Fibroblast of the conjunctiva (primary cell): ENCODE measurements at places on chromosomes 3 and 15.

DNA sequence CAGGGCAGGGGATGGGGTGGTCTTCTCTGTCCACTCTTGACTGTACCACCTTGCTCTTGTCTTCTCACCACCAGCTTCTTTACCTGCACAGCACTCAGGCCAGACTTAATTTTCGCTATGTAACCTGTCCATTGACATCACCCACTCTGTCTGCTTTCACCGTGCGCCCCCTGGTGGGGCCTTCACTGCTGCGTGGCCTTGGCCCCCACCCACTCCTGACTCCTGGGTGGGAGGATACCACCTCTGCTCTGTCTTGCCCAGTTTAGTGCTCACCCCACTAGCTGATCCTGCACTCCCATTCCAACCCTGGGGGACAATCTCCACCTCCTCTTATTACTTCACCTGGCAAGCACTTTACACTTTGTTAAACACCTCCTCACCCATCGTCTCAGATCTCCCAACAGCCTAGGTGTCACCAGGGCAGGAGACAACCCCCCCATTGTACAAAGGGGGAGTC is 17.7 kb downstream of the PTH1R start:
- DNase-seq = no peak

GRCh38 chr3:56711344-56711743 is 28.3 kb upstream of the TASOR start:
- no peak for DNase-seq

DNA sequence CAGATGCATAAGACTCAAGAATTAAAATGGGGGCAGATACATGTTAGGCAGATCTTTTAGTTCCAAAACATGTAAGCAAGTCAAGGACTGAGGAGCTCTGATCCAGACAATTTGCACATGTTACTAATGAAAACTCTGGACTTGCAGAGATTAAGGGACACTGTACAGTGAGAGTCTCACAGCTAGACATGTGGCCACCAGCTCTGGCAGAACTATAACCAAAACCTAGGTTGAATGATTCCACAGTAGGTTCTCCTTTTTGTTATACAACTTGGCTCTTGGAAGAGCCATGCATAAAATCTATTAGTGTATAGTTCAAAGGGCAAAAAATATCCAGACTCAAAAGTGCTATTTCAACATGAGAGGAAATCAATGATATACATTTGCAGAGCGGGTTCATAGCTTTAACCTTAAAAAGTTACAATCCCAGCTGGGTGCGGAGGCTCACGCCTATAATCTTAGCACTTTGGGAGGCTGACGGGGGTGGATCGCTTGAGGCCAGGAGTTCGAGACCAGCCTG is 61.8 kb downstream of the SETD2 start:
- DNase-seq = no peak

GRCh38 chr3:99702953-99703943 is 64.9 kb downstream of the COL8A1 start:
- no peak for DNase-seq

DNA sequence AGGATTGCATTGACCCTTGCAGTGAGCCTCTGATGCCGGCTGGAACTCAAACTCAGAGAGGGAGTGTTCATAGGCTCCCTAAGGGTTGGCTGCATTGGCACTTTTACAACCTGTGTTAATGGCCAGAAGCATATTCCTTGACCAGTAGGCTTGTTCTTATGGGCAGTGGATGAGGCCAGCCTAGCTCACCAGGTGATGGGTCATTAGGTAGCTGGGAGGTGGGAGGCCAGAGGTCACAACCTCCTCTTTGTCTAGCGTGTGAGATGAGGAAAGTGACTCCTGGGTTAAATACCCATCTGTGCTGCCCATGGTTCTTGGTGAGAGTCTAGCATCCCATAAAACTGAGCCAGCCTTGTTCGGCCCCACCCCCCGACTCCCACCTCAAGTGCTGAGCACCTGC is 275.7 kb upstream of the CTNNB1 start:
- no peak for DNase-seq

- DNase-seq = no peak
These were observed 357.7 kb downstream of the TBC1D5 start for GRCh38 chr3:17384567-17385296.

GRCh38 chr15:76024021-76024768 is 12.0 kb upstream of the NRG4 start:
- no peak for DNase-seq

DNA sequence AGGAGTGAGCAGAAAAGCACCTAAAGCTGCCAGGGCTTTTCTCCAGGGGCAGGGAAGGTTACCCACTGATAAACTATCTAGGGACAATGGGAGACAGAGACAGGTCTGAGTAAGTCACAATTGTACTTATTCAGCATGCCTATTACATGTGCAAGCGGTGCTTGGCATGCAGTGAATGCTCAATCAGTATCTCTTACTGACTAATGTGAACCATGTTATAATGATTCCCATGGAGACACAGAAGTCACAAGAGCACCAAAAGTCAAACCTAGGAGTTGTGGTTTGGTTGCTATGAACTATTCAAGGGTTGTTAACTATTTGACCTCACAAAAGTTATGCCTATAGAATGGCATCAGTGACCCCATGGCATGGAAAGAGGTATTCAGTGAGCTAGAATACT is 50.0 kb upstream of the RASGRP1 start:
- no peak for DNase-seq

DNA sequence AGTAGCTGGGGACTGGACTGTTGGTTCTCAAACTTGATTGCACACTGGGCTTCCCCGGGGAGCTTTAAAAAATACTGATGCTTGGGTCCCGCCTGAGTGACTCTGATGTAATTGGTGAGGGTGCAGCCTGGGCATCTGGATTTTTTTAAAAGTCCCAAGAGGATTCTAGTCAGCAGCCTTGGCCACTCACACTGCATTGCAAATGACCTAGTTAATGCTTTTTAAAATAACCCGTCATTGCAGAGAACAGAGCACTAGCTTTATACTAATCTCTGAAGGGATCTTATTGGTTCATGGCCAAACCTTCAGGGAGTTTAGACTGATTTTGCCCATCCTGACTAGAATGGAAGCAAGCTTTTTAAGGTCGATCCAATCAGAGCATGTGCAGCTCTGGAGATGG is 310.6 kb upstream of the PROK2 start:
- no peak for DNase-seq
